ENCODE measurements at places on chromosomes 13 and 19.
A peak's percentile ranks its signal among the peaks of the same experiment; 100 is the strongest.

GRCh38 chr19:16301999-16302694 is 22.5 kb upstream of the KLF2 start:
- DNase-seq, result no peak

DNA sequence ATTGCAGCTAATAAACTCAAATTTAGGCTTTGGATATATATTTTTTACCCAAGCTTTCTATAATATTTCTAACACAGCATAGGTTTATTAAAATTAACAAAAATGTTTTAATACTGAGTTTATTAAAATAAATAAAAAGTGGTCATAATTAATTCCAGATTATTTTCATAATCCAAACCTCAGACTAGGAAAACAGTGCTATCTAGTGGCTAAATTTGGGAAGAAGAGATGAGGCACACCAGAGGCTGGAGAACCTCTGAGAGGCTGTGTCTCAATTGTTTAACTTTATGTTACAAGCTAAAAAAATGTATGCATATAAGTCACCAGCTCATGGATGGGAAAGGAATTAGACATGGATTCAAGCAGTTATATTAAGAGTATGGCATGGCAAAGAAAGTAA is 392.5 kb downstream of the DIAPH3 start:
- DNase-seq, result no peak

DNA sequence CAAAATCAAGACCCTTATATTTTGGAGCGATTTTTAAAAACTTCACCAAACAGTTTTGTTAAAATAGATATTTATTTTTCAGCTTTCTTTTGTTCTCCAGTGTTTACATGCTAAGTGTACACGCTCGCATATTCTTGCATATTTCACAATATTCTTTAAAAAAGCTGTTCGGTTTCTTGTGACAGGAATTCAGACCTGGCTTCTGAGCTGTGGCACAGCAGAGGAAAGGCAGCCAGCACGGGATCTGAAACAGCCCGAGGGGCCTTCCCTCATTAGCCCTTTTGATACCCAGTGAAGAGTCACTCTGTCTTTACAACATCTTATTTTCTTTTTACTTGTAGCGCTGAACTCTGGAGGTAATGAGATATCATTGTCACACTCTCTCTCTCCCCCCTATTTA is 234.0 kb downstream of the B3GLCT start:
- no peak for DNase-seq

DNA sequence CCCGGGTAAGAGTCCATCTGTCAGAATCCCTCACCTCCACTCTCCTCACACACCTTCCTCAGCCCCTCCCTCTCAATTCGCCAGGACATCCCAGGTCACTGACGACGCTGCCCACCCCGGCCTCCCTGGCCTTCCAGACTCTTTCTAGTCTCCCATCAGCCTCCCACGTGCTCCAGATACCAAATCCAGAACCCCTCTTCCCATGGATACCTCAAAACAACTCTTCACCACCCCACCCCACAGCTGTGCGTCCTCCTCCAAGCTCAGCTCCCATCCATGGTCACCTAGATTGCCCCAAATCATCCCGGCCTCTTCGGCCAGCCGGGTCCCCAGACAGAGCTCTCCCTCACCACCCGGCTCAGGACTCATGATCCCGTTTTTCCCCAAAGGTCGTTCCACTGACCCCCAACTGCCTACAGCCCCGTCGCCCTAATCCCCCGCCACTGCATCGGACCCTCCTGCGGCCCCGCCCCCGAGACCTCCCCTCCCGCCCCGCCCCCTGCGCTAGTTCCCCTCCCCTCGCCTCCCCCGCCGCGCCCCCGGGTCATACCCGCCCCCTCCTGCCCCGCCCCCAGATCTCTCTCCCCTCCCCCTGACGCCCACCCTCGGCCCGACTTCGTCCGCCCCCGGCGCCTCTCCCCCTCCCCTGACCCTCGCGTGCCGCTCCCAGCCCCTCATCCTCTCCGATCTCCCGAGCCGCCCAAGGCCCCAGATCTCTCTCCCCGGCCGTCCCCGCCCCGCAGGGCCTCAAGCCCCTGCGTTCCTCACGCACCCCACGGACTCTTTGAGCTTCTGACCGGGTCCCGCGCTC is 546 bp downstream of the UBXN6 start:
- DNase-seq, result peak; percentile 44

DNA sequence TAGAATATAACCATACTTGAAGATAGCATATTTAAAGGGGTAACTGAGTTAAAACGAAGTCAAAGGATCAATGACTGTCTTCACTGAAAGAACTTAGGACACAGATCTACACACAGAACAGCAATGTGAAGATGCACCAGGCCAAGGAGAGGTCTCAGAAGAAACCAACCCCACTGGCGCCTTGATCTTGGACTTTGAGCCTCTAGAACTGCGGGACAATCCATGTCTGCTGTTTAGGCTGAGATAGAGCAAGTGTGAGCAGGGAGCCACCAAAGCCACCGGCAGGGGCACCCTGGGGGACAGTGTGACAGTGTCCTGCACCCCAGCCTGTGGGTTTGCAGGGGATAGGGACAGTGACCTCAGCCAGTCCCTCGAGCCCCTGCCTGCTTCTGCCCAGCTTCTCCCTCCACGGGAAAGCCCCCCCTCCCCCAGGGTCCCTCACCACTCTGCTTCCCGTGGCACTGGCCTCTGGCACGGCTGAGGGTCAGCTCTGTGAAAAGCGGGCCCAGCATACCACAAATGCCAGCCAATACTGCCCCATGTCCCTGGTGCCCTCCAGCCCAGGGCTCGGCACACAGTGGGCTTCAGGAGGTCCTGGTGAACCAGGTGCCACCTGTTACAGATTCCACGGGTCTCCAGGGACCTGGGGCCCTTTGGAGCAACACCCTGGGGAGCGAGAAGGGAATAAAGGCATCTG is 40.8 kb downstream of the KLF2 start:
- no peak for DNase-seq

DNA sequence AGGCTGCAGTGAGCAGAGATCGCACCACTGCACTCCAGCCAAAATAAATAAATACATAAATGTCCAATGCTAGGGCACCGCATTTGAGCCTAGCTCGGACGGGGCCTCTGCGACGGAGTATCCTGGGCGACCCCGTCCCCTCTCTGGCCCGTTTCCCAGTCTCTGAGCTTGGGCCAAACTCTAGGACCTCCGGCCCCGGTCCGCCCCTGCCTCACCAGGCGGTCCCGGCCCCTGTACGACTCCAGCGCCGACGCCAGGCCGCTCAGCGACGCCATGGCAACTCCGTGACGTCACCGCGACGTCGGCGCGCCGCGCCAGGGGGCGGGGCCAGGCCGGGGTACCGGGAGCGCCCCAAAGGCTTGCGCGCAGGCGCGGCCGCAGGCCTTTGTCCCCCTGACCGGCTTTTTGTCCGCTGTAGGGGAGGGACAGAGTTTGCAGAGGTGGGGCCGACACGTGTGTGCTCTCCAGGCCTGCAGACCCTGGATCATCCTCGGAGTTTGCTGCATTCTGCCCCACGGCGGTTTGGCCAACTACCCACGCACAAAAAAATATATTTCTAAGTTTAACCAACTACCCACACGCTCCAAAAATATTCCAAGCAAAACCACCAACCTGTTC is at the start of gene PEX11G:
Gene PEX11G, minus strand, starts transcription at position 300 of the 618 bp plus-strand sequence. Its CDS starts 25 bp downstream, at position 275.
- DNase-seq, result peak; percentile 93

DNA sequence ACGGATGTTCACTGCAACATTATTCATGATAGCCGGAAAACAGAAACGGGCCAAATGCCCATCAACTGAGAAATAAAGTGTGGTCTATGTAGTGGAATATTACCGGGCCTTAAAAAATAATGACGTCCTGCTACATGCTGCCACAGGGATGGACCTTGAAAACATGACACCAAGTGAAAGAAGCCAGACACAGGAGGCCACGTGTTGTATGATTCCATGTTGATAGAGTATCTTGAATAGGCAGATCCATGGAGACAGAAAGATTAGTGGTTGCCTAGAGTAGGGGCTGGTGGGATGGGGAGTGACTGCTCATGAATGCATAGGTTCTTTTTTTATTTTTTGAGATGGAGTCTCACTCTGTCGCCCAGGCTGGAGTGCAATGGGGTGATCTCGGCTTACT is 3.7 kb downstream of the AP2A1 start:
- DNase-seq, result no peak

GRCh38 chr19:4362101-4362828 is 18.9 kb downstream of the MPND start:
- no peak for DNase-seq

- peak; percentile 62 for DNase-seq
Observed at GRCh38 chr19:42606660-42607351, 12.1 kb upstream of the CEACAM8 start.

DNA sequence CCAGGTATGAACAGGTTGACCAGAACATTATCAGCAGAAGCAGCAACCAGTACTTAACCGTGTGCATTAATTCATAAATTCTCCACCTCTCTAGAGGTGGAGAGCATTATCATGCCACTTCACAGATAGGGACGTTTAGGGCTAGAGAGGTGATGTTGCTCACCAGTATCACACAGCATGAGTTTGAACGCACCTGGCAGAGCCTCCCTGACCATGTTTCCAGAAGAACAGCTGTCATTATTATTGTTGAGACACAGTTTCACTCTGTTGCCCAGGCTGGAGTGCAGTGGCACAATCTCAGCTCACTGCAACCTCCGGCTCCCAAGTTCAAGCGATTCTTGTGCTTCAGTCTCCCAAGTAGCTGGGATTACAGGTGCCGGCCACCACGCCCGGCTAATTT is 6.8 kb downstream of the KANK2 start:
- DNase-seq, result no peak

DNA sequence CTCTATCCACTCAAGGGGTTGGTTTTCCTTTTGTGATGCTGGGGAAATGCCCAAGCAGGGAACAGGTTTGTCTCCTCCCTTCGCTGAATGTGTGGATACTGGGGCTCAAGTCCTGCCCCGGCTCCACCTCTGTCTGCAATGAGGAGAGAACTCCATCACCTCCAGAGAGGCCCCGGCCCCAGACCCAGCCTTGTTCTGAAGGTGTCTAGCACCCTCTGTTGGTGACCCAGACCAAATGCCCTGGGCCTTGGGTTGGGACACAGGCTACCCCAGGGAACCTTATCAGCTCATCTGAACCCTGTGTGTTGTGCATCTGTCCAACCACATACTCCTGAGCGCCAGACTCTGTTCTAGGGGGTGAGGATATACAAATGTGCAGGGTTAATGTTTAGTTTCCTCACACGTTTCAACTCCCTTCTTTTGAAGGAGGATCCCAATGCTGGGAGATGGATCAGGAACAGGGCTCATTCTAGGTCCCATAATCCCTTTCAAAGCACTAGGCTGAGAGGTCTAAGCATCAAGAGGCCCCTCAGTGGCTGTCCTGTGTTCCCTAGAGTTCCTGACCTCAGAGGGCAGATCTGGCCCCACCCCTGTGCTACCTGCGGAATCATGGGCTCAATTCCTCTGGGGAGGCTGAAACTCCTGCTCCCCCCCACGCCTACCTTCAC is 112.5 kb upstream of the SLC7A1 start:
- DNase-seq, result peak; percentile 43

- no peak for DNase-seq
Observed at GRCh38 chr19:12034198-12034597, 1.3 kb downstream of the ZNF433 start.

- DNase-seq, result no peak
Observed at GRCh38 chr13:40394304-40394985, 272.0 kb downstream of the FOXO1 start.

DNA sequence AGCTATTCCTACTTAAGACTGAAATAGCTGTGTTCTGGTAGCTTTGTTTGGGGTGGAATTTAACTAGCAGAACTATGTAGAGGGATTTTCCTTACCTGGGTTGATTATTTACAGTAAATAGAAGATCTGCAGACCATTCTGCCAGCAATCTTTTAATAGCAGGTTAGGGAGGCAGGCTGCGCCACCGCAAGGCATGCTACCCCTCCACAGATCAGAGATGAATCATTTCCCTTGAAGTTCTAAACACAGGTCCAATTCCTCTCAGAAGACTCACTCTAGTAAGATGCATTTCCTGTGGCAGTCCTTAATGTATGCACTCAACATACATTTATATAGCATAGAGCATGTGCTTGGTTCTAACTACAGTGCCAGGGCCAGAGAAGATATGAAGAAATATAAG is 109.0 kb downstream of the TNFRSF19 start:
- peak; percentile 37 for DNase-seq

DNA sequence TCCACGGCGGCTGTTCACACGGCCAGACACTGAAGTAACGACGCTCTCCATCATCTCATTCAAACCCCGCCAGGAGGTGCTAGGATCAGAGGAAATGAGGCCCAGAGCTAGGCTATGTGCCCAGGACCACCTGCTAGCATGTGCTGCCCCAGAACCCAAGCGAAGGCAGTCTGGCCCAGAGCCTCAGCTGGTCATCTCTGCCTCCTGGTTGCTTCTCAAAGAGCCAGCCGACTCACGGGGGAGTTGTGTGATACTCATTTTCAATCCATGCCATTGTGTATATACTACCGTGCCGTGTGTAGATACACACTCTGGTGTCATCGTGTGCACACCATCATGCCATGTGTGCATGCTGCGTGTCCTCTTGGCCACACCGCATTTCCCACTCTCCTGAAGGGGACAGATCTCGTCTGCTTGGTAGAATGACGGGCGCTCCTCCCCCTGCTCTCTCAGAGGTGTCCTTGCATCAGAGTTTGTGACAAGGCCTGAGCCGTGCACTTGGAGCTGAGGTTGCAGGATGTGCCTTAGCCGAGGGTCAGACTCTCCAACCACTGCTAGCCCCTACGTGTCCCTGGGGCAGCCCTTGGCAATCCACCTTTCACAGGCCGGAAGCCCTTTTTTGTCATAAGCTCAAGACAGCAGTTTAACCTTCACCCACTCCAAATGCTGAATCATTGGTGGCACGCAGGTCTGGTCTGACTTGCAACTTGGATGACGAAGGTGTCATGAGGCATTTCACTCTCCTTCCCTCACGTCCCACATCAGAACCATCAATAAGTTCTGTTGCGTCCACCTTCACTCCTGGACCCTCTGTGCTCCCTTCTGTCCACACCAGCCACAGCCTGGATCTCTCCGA is 130.4 kb downstream of the CRYL1 start:
- DNase-seq, result no peak

- no peak for DNase-seq
Observed at GRCh38 chr19:8827277-8827676, 4.8 kb downstream of the ZNF558 start.

GRCh38 chr19:31066385-31066784 is 282.9 kb downstream of the TSHZ3 start:
- no peak for DNase-seq

DNA sequence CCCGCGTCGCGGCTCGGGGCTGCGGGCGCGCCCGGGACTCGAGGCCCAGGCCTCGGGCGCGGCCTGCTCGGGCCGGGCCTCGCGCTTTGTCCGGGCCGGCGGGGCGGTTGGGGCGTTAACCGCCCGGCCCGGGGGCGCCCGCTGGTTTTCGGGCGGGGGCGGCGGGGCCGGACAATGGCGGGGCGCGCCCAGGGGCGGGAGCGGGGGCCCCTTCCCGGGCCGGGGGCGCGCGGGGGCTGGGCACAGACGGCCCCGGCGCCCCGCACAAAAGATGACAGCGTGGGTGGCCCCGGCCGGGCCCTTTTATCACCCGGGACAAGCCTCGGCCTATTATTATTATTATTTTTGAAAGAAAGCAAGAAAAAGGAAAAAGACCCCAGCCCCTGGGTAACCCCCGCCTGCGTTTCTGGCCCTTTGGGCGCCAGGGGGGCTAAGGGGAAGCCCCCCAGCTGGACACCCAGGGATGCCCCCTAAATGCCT is 419 bp downstream of the KDM4B start:
- DNase-seq, result no peak
